ENCODE measurements at places on chromosomes 4 and X.

DNA sequence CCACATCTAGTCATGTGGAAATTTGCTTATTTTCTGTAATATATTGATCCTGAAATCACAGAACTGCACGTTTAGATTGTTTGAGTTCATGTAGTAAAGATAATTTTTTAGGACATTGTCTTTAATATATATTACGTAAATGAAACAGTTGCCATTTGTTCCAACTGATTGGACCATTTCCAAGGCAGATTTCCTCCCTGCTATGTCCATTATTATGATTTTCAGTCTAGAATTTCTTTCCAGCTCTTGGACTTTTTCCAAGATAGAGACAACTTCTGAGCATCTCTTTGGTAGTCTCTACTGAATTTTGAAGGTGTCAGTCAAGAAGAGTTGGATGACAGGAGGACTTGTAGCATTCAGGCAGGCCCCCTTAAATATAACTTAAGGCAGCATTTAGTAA lies 94.6 kb downstream of the STIM2 start:
- no peak for DNase-seq

GRCh38 chr4:71974681-71975080 lies 57.1 kb upstream of the NPFFR2 start:
- no peak for DNase-seq

DNA sequence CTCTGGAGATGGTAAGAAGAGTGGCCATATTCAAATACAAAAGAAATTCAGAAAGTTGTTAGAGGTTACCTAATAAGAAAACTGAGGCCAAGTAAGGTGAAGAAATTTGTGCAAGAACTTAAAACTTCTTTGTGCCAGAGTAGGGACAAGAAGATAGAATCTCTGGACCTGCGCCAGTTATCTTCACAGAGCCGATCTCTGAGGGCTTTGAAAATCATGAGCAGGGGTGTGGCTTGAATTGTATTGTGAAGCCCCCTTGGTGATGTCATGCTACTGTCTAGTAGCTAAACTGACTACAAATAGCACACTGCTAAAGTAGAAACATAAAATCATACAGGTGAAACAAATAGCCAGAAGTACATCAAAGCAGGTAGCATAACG lies 184.6 kb downstream of the UGT8 start:
- no peak for DNase-seq

- no peak for DNase-seq
Measured at GRCh38 chrX:31331015-31331414, 259.2 kb upstream of the FTHL17 start.

DNA sequence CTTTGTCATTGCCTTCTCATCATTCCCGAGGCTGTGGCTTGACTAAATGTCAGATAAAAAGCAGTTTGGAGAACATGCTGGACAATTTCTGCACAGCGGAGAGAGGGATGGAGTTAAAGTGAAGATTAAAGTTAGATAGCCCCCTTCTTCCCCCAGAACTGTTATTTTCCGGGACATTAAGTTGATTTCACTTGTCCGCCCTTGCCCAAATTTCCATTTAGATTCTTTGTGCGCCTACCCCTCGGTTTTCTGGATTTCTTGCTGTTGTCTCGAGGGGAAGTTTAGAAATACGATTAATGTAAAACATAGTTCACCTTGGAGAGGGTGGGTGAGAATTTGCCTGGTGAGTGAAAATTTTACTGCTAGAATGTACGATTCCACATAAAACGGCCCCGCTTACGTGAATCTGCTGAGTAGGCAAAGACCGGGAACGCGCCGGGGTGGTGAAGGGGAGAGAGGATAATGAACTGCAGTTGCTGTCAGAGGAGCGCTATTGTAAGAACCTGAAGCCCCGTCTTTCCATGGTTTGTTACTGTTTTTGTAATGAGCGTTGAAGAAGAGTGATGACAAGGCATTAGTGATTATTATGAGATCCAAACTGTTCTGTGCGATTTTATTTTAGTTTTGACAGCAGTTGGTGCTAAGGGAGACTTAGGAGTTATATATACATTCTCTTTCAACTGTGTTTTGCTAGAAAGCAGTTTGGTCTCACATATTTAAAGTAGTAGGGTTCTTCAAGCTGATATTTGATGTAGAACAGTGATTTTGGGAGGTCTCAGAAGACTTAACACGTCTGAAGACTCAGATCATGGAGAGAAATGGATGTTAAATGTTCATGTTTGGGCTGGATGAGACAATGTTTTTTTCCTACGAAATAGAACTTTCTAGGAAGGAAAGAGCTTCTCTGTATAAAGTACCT lies 73.0 kb downstream of the AFF1 start:
- no peak for DNase-seq

- DNase-seq = no peak
Measured at GRCh38 chr4:138494931-138495330, 252.8 kb upstream of the SLC7A11 start.

All from omental fat pad (tissue), 4 donors.